ENCODE measurements at places on chromosomes 4 and X.

GRCh38 chrX:149473092-149473491 lies 32.0 kb downstream of the IDS start:
- no peak for DNase-seq

DNA sequence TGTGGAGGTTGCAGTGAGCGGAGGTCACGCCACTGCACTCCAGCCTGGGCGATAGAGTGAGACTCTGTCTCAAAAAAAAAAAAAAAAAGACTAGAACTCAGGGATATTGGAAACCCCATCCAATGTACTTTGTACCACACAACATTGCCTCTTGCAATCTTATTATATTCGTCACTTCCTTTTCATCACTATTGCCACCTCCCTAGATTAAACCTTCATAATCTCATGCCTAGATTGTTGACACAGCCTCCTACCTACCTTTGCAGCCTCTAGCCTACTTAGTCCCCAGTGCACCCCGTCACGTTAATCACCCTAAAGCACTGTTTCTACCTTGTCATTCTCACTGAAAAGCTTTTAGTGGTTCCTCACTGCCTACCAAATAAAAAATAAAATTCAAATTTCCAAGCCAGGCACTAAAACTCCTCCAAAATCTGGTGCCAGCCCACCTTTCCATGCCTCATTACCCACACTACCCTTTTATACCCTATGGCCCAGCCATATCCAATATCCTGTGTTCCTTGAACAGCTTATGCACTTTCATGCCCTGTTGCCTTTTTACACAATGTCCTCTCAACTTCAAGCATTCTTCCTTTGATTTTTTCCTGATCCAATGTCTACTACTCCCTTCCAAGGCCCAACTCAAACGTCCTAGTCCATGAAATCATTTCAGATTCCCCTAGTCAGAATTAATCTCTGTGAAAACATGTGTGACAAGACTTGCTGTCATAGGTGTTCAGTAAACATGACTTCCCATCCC lies 23.6 kb upstream of the GJB1 start:
- no peak for DNase-seq

- no peak for DNase-seq
Measured at GRCh38 chrX:80511969-80512760, 91.9 kb downstream of the TENT5D start.

DNA sequence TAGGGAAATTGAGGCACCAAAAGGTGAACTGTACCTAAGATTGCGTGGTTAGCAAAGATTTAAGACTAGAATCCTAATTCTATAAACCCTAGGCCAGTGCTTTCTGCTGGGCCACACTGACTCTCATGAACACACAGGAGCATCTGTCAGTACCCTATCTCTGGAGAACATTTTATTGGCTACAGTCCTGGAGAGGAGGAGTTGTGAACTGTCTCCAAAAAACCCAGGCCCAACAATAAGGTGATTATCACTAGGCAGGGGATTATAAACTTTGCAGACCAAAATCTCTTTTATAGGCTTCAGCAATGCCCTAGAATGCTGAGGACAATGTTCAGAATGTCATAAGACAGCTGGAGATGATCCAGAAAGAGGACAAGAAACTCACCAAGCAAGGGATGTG lies 24.1 kb downstream of the OPHN1 start:
- no peak for DNase-seq

DNA sequence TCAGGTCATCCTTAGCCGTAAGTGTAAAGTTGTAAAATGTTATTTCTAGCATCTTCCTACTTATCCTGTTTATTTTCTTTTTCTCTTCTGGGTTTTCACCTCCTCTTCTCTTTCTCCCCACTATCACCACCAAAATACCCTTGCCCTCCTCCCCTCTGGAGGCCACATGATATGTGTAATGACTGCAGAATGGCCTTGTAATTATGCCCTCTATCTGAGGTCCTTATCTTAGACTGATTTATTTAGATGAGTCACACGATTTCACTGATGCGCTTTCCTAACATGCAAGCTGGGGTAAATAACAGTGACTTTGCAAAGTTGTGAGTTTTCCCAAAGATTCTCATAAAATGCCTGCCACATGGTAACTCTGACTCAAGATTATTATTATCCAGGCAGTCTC lies 231.8 kb upstream of the GPRIN3 start:
- DNase-seq: no peak

- no peak for DNase-seq
Measured at GRCh38 chr4:609400-610050, 15.8 kb upstream of the PDE6B start.

GRCh38 chr4:94913316-94913715 lies 155.6 kb downstream of the BMPR1B start:
- no peak for DNase-seq

GRCh38 chr4:5923376-5923775 lies 30.5 kb upstream of the CRMP1 start:
- DNase-seq: no peak

DNA sequence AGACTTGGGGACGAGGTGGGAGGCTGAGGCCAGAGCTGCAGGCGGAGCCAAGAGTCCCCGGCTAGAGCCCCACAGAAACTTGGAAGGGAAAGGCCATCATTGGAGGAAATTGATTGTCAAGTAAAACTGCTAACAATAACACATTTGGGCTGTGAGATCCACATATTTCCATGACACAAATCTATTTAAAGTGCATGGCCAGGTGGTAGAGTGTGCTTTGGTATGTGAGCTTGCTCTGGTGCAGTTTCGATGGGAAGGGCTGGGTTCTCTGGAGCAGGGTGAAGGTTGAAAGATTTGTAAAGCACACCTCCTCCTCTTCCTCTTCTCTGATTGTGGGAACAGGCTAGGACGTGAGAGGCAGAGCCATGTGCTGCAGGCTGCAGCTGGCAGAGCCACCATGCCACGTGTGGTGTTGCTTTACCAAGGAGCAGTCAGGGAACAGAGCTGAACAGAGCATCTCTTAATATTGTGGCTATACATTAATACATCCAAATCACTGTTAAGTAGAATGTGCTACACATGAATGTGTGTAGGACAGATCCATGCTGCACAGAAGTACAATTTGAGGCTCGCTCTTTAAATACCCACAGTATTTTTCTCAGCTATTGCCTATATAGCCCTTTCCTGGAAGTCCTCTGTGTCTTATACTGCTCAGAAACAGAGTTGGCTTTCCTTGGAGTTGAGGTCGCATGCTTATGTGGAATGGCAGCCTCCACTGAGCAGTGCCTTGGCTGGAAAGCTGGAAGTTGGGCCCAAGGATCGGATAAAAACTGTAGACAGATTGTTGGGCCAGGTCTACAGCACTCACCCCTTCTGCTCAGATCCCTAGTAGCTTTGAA lies 37.7 kb downstream of the FHDC1 start:
- no peak for DNase-seq

- DNase-seq: no peak
Measured at GRCh38 chr4:142832022-142832421, 14.1 kb downstream of the INPP4B start.

- DNase-seq: no peak
Measured at GRCh38 chr4:145176641-145177432, 3.6 kb downstream of the OTUD4 start.
